CD4-positive, alpha-beta memory T cell (primary cell): ENCODE measurements at places on chromosomes 2 and 18. TPM values are rescaled to one million over a fixed set of nuclear protein-coding genes. Genes with fewer than 3 reads are reported as not detected.

GRCh38 chr2:100733391-100734187 is 86.3 kb upstream of the NPAS2 start:
- no peak for DNase-seq
- no peaks in the 10 kb centered on the region for H3K4me1 ChIP-seq
- no peaks in the 10 kb centered on the region for H3K36me3 ChIP-seq
- no peak overlapping the region for H3K4me3 ChIP-seq
- H3K27me3 ChIP-seq, result no peaks in the 10 kb centered on the region
- no peak overlapping the region for H3K27ac ChIP-seq

- no peak overlapping the region for H3K27ac ChIP-seq
- DNase-seq, result no peak
- no peaks in the 10 kb centered on the region for H3K36me3 ChIP-seq
- no peak overlapping the region for H3K4me3 ChIP-seq
Measured at GRCh38 chr2:178225006-178225805, 30.9 kb downstream of the OSBPL6 start.

DNA sequence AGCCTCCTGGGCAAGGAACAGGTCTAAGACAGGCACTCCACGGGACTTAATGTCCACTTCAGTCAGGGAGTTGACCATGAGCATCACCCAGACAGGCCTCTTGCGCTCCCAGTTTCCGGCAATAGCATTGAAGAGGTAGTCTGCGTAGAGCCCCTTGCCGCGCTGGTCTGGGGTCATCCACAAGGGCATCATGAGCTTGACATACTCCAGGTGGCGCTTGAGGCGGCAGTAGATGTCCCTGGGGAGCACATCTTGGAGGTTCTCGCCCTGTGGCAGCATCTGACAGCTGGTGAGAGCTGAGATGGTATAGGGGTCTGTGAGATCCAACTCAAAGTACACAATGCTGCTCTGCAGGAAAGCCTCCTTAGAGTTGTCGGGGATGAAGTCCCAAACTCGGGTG is 10.6 kb downstream of the TRABD2A start:
- no peak for DNase-seq
- no peak overlapping the region for H3K27ac ChIP-seq
- H3K4me3 ChIP-seq, result no peak overlapping the region
- no peaks in the 10 kb centered on the region for H3K27me3 ChIP-seq
- peaks cover 11% of the 10 kb centered on the region for H3K36me3 ChIP-seq

GRCh38 chr18:62781893-62782292 is 66.6 kb downstream of the PHLPP1 start:
- no peak overlapping the region for H3K4me3 ChIP-seq
- no peak for DNase-seq
- no peaks in the 10 kb centered on the region for H3K27me3 ChIP-seq
- H3K27ac ChIP-seq, result no peak overlapping the region
- peaks cover 16% of the 10 kb centered on the region for H3K4me1 ChIP-seq
- no peaks in the 10 kb centered on the region for H3K36me3 ChIP-seq

DNA sequence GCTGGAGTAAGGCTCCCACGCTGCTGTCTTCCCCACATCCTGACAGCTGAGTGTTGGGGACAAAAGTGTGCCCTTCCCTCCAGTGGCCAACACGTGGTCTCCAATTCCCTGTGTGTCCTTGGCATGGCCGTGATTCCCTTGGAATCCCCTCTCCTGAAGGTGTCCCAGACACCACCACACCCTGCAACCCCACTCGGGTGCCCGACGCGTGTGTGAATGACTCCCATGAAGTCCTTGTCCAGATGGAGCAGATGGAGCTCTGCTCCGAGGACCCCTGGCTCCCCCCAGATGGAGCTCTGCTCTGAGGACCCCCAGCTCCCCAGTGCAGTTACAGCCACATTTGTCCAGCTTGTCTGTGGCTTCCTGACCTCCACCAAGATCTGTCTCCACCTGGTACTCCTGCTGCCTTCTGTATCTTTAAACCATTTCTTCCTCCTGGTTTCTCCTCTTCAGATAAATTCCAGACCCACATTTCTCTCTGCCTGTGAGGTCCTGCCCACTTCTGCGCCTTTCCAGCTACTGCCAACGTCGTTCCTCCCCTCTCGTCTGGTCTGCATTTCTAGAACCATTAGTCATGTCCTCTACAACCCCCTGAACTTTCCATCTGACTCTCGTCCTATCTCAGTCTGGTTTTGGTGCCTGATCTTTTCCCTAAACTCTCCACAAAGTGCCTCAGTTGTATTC is 86.8 kb upstream of the PXDN start:
- no peaks in the 10 kb centered on the region for H3K4me1 ChIP-seq
- no peak overlapping the region for H3K4me3 ChIP-seq
- no peaks in the 10 kb centered on the region for H3K27me3 ChIP-seq

DNA sequence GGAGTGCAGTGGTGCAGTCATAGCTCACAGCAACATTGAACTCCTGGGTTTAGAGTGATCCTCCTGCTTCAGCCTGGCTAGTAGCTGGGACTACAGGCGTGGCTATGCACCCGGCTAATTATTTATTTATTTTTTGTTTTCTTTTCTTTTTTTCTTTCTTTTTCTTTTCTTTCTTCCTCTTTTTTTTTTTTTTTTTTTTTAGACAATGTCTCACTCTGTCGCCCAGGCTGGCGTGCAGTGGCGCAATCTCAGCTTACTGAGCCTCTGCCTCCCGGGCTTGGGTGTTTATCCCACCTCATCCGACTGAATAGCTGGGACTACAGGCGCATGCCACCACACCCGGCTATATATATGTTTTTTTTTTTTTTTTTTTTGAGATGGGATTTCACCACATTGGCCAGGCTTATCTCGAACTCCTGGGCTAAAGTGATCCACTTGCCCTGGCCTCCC is 1.4 kb upstream of the ANXA4 start:
- DNase-seq, result no peak
- no peaks in the 10 kb centered on the region for H3K27me3 ChIP-seq
- peaks cover 14% of the 10 kb centered on the region for H3K4me1 ChIP-seq
- no peaks in the 10 kb centered on the region for H3K36me3 ChIP-seq
- no peak overlapping the region for H3K27ac ChIP-seq

GRCh38 chr2:109675666-109676345 is 61.6 kb downstream of the SOWAHC start:
- H3K36me3 ChIP-seq, result no peaks in the 10 kb centered on the region
- no peak for DNase-seq

DNA sequence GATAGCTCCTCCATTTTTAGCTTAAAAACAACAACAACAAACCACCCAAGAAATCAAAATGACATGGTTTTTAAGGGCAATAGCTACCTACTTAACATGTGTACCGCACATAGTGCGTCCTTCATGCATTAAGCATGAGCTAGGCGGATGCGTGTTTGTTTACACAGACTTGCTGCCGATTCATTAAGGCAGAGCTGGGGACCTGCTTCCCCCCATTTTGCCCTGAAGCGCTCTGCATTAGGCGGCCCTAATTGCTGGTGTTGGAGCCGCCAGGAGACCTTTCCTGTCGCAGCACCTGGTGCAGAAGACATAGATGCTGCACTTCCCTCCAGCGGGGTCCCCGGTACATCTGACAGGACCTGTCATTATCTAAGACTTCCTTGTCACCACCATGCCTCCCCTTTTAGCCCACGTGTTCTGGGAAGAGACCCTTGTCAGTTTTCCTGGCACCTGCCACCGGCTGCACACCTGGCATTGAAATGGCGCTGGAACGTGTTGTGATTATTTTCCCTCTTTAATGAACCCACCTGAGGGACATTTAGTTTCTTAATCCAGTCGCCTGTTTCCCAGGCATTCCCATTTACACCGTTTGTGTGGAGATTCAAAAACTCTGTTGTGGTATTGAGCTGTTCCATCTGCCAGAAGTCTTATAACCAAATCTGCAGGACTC is 261.1 kb upstream of the RAB12 start:
- H3K4me1 ChIP-seq, result no peaks in the 10 kb centered on the region
- DNase-seq, result no peak
- H3K27ac ChIP-seq, result no peak overlapping the region

DNA sequence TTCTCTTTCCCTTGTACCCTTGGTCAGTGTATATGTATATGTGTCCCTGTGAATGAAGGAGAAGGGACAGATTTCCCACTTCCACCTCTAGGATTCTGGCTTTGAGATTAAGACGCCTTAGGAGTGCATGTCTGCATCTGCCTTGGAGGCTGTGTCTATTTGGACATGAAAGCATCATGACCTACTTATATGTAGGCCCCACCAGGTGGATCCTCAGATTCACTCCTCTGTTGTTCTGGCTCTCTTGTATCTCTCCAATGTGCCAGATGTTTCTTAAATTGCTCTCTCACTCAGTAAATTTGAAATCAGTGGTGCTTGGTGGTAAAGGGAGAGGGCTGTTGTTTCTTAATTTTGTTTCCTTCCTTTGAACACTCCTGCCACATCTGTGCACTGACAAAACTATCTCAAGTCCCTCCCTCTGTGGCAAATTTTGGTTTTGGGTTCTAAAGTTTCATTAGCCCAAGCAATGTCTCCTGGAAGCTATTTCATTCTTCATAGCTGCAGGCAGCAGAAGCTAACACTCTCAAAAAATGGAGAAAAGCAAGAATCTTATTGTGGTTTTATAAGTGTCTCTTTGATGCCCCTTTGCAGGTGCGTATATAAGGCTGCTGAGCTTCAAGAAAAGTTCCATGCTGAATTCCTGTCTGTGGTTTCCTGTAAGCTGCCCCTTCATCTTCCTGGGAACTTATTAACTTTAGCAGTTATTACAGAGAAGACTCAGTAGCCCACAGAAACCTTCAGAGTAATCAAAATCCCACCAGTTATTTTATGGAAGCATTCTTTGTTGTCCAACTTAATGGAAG is 179.7 kb upstream of the SETBP1 start:
- no peaks in the 10 kb centered on the region for H3K36me3 ChIP-seq
- H3K4me3 ChIP-seq, result no peak overlapping the region

DNA sequence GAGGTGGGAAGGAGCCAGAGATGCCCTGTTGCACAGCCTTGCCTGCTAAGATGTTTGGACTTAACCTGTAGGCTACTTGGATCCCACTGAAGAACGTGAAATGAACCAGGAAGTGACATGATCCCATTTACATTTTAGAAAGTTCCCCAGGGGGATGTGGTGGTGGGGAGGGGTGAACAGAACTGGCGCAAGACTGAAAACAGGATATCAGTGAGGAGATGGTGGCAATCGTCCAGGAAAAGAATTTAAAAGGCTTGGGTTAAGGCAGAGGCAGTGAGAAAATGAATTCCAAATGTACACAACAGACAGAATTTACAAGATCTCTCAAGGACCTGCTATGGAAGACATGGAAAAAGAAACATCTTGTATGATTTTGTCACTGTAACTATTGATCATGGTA is 42.3 kb downstream of the SULT1C2 start:
- H3K4me1 ChIP-seq, result no peaks in the 10 kb centered on the region
- H3K27ac ChIP-seq, result no peak overlapping the region
- H3K4me3 ChIP-seq, result no peak overlapping the region
- DNase-seq, result no peak
- H3K27me3 ChIP-seq, result no peaks in the 10 kb centered on the region
- no peaks in the 10 kb centered on the region for H3K36me3 ChIP-seq

DNA sequence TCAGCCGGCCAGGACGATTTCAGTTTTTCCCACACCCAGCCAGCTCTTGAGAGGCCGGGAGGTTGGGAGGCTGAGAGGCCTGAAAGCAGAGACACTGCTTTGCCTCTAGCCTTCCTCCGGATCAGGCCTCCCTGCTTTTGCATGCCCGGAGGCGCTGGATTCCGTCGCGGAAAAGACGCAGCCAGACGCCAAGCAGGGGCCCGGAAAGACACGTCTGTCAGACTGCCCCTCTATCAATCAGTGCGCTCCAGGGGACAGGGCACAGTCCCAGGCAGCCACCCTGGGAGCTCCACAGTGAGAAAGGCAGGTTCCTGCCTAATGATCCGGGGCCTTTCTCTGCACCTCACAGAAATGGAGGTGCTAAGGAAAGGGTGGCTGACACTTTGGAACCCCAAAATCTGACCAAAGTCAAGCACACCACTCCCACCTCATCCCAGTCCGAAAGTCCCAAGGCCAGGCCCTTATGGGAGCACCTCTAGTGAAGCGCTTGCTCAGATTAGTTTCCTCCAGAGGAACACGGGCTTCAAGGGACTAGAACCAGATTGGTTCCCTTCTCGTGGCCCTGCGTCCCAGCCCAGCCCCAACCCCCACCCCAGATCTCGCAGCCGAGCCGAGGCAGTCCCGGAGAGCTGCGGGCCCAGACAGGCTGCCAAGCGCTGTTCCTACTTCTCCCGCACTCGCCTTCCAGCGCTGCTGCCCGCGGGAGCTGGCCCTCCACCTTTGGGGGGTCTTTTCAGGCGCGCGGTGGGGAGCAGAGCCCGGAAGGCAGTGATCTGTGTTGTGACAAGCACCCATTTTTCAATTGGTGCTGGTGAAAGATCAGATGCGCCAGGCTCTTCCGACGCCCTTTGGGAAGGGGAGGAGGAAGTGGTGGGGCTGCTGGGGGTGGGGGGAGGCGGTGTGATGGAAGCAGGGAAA is 5.0 kb downstream of the DLX1 start:
- H3K4me1 ChIP-seq, result peaks cover 57% of the 10 kb centered on the region

GRCh38 chr2:70988151-70988550 is 6.5 kb downstream of the TEX261 start:
- H3K27ac ChIP-seq, result no peak overlapping the region
- no peak overlapping the region for H3K4me3 ChIP-seq
- H3K4me1 ChIP-seq, result peaks cover 15% of the 10 kb centered on the region
- peaks cover 53% of the 10 kb centered on the region for H3K36me3 ChIP-seq

DNA sequence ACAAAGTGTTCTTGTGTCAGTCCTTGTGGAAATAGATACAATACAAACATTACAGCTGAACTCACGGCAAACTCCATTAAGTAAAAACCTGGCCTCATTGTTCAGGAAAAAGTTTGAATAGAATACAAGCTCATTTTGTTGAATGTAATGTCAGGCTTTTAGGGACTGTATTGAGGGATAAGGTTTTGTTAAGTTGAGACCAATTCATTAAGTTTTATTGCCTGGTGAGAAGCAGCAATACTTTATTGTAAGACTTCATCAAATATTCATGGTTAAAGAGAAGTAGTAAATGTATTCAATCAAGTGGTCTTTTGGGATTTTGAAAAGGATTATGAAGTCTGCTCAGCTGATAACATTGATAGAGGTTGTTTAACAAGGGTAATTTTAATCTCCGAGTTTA is 35.4 kb upstream of the METAP1D start:
- DNase-seq, result no peak
- H3K4me3 ChIP-seq, result no peak overlapping the region
- H3K4me1 ChIP-seq, result peaks cover 24% of the 10 kb centered on the region

Gene PLB1
- total RNA-seq, result 0.75 TPM

Gene NTSR2
- total RNA-seq, result not detected

Gene CTNNA2
- total RNA-seq, result not detected

Gene CYP27C1
- not detected for total RNA-seq

Gene RALBP1
- total RNA-seq, result 49.9 TPM

Gene CD8A
- 1.9 TPM for total RNA-seq

Gene IL36A
- total RNA-seq, result not detected

Gene LINC00305
- total RNA-seq, result not detected

Gene MRO
- total RNA-seq, result not detected

Gene AGXT
- total RNA-seq, result not detected

Gene ABCA12
- total RNA-seq, result not detected

Gene SH3RF3
- 2.2 TPM for total RNA-seq

Gene SPTBN1
- 112 TPM for total RNA-seq

Gene TMEM200C
- total RNA-seq, result not detected
